ENCODE measurements at places on chromosomes 2 and 18. TPM values are rescaled to one million over a fixed set of nuclear protein-coding genes. Genes with fewer than 3 reads are reported as not detected.

NAPG gene
- total RNA-seq = 21.5 TPM

CCDC138 gene
- 26.0 TPM for total RNA-seq

SRD5A2 gene
- total RNA-seq = not detected

GULP1 gene
- 104 TPM for total RNA-seq

DNA sequence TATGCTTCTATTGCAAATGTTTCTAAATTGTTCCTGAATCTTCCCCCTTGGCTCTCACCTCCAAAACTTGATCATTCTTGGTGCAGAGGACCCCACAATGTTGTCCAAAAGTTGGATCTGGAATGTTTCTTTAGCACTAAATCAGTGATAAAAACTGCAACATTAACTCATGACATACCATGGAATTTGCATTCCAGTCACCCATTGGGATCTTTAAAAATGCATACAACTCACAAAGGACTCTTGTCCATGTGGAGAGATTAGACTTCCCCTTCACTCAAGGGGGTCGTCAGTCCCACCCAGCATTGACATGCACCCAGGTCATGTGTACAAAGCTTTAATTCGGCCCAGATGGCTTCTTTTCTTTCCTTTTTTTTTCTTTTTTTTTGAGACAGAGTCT, 169.3 kb downstream of the SETBP1 start:
- H3K4me3 ChIP-seq = no peak overlapping the region
- no peaks in the 10 kb centered on the region for H3K36me3 ChIP-seq

DNA sequence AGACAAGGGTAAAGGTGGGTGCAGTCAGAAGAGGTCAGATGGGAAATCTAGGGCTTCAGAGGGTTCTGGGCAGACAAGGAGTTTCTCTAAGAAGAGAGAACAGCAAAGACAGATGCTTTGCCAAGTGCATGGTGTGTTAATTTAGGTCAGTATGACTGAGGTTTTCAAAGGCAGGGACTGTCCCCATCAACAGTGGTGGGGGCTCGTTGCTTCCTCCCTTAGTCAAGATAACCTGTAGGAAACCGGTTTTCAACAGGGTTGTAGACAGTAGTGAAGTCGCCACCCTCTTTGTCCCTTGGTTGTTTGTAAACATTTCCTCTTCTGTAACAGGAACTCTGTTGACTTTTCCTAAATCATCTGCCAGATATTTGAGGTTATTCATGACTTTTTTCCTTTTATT, 11.6 kb downstream of the RAB12 start:
- H3K4me1 ChIP-seq = peaks cover 9% of the 10 kb centered on the region
- H3K4me3 ChIP-seq = no peak overlapping the region
- no peak for DNase-seq
- no peak overlapping the region for H3K27ac ChIP-seq

GRCh38 chr2:18550433-18550832, 10.0 kb downstream of the RDH14 start:
- no peak overlapping the region for H3K27ac ChIP-seq
- H3K27me3 ChIP-seq = no peaks in the 10 kb centered on the region
- no peak for DNase-seq

DNA sequence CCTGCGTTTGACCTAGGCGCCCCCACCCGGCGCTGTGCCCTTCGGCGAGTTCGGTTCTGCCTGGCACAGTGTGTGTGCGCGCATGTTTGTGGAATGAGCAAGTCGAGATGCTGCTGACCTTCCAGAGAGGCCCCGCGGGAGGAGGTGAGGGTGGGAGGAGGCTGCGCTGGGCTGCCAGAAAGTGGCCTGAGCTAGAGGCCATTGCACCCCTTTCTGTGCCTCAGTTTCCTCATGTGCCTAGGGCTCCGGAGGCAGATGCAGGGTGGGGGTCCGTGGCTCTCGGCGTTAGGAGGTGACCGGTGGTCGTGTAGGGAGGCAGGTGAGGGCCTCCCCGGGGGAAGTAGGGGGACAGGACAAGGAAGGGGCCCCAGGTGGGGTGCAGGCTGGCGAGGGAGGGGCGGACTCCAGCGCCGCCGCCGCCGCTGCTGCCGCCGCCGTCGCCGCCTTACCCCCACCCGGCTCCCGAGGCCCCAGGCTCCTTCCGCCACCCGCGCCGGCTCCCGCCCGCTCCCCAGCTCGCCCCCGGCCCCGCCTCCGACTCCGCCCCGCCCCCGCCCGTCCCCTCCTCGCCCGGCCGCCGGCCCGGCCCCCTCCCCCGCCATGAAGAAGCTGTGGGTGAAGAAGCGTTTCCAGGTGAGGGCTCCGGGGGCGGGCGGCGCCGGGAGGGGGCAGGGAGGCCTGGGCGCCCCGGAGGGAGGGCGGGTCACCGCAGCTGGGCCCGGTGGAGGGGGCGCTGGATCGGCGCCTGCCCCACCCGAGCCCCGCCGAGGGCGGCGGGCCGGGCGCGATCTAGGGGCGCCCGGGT, 7.0 kb downstream of the SPEG start:
- H3K4me3 ChIP-seq = peak overlapping the region; percentile 81
- H3K36me3 ChIP-seq = no peaks in the 10 kb centered on the region
- no peaks in the 10 kb centered on the region for H3K4me1 ChIP-seq
- DNase-seq = peak; percentile 82

- H3K4me3 ChIP-seq = no peak overlapping the region
- no peaks in the 10 kb centered on the region for H3K4me1 ChIP-seq
- DNase-seq = no peak
- no peak overlapping the region for H3K27ac ChIP-seq
- no peaks in the 10 kb centered on the region for H3K36me3 ChIP-seq
These were observed 1379.1 kb upstream of the CDH2 start for GRCh38 chr18:29556070-29556469.

DNA sequence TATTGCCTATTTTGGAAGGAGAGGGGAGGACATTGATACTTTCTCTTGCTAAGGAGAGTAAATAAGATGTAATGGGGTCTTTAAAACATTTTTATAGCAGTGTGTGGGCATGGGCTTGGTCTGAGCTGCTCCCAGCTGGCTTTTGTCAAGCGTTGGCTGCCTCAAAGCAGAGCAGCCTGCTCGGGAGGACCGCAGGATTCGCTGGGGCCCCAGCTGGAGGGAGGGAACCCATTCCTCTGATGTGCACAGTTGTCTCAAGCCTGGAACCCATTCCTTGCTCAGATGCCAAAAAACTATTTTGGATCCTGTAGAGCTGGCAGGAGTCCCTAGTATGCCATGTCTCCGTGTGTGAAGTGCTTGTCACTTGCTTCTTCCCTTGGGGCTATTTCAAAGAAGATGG, 59.4 kb upstream of the RMDN2 start:
- DNase-seq = peak; percentile 65
- H3K4me1 ChIP-seq = peaks cover 5% of the 10 kb centered on the region
- H3K27me3 ChIP-seq = no peaks in the 10 kb centered on the region
- peak overlapping the region; percentile 60 for H3K27ac ChIP-seq
- no peak overlapping the region for H3K4me3 ChIP-seq

DNA sequence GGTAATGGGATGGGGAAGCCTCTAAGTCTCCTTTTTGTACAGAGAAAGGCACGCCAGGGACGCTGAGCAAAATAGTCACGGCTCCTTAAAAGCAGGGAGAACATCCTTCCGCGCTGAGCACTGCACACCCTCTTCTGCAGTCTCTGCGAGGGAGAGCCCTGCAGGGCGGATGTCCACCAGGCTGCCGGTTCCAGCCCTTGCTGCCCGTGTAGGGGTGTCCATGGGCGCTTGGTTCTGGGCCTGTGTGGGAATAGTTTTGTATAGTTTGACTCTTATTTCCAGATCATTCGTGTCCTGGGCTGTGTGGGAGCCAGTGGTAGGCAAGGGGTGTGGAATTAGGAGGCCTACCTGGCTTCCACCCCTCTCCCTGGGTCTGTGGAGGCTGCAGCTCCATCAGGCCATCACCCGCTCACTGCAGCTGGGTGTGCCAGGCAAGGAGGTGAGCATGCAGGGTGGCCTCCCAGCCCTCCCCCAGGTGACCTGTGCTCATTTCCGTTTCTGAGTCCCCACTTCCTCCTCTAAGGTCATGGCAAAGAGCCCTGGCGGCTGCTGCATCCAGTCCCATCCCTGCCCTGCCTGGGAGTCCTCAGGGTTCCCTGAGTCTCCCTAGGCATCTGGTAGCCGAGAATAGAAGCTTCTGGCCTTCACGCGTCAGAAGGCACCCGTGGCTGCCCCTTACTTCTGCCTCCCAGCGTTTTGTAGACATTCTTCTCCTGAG, 202.6 kb downstream of the LDLRAD4 start:
- H3K4me1 ChIP-seq = no peaks in the 10 kb centered on the region
- H3K27ac ChIP-seq = no peak overlapping the region
- no peak overlapping the region for H3K4me3 ChIP-seq
- H3K36me3 ChIP-seq = no peaks in the 10 kb centered on the region
- no peak for DNase-seq
- H3K27me3 ChIP-seq = no peaks in the 10 kb centered on the region

DNA sequence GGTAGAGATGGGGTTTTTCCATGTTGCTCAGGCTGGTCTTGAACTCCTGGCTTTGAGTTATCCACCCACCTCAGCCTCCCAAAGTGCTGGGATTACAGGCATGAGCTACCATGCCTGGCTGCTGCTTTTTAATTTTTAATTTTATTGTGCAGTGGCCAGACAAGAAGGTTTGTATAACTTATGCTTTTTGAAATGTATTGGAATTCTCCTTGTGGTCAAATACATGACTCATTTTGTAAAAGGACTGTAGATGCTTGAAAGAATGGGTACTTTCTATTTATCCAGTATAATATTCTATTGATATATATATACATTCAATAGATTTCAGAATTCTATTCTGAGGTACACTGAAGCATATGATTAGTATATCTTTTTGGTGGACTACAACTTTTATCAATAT, 82.6 kb upstream of the ST3GAL5 start:
- no peak overlapping the region for H3K27ac ChIP-seq
- no peaks in the 10 kb centered on the region for H3K27me3 ChIP-seq
- no peak overlapping the region for H3K4me3 ChIP-seq
- no peaks in the 10 kb centered on the region for H3K4me1 ChIP-seq

- H3K27ac ChIP-seq = peak overlapping the region; percentile 43
- peaks cover 5% of the 10 kb centered on the region for H3K4me1 ChIP-seq
- no peaks in the 10 kb centered on the region for H3K27me3 ChIP-seq
- no peak overlapping the region for H3K4me3 ChIP-seq
- DNase-seq = no peak
- H3K36me3 ChIP-seq = no peaks in the 10 kb centered on the region
These were observed 66.2 kb downstream of the HS1BP3 start for GRCh38 chr2:20584399-20585358.

DNA sequence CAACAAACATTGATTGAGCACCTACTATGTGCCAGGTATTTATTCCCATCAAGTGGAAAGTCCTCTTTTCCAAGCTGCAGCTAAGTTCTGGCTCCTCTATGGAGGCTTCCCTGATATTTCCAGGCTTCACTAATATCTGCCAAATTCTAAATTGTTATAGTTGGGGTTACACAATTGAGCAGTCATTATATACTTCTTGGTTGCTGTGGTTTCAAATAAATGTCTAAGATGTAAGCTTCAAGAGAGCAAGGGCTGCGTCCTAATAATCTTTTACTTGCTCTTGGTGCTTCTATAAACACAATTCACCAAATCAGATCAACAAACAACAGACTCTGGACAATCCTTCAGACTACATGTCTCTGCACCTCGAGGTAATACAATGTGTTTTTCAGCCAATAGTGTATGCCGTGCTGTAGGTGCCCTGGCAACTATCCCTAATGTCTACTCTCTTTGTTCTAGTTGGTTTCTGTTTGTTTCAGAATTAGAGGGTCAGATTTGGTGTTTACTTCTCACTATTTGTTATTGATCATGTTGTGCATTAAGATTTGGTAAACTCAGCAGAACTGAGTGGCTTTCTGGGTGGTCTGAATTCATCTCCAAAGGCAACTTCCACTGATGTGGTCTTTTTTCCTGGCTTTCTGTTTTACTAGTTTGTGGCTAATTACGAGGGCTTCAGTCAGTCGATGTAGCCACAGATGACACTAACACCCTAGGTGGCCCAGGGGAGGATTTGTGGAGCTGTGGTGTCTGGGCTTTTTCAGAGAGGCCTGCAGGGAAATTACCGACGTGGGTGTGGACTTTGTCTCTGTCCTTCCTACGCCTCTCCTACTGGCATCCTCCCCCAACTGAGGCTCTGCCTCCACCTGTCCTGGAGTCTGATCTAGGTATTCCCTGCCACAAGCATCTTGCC, 50.4 kb downstream of the CDCA7 start:
- no peak for DNase-seq
- H3K27me3 ChIP-seq = peaks cover 4% of the 10 kb centered on the region
- H3K36me3 ChIP-seq = no peaks in the 10 kb centered on the region
- peaks cover 5% of the 10 kb centered on the region for H3K4me1 ChIP-seq

DNA sequence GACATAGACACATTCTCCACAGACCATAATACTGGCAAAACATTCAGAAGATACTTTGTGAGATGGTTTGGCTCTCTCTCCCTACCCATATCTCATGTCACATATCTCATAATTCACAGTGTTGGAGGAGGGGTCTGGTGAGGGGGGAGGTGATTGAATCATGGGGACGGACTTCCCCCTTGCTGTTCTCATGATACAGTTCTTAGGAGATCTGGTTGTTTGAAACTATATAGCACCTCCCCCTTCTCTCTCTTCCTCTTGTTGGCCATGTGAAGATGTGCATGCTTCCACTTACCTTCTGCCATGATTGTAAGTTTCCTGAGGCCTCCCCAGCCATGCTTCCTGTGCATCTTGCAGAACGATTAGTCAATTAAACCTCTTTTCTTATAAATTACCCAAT, 61.1 kb downstream of the HK2 start:
- H3K36me3 ChIP-seq = no peaks in the 10 kb centered on the region
- no peaks in the 10 kb centered on the region for H3K4me1 ChIP-seq
- no peak for DNase-seq

DNA sequence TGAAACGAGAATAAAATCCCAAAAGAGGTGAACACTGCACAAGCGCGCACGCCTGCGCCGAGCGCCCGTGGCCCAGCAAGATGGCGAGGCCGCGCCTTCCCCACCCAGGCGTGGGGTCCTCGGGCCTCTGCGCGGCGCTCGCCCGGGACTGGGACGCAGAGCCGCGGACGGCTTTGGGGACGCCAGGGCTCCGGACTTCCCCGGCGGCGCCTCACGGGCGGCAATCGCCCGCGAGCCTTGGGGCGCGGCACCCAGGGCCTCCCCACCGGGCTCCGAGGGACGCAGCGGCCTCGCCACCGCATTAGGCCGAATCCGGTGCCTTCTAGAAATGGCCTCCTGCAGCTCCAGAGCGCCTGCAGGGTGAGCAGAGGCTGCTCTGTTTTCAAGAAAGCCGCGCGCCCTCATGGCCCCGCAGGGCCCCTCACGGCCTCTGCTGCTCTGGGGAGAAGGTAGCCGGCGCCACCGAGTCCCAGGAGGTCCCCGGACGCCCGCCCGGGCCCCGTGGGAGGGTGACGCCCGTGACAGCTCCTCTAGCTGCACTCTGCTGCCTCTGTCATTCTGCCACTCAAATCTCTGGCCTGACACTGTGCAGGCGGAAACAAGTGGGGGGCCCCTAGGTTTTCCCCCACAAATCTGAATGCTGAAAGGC, 35.9 kb upstream of the POMC start:
- H3K36me3 ChIP-seq = no peaks in the 10 kb centered on the region
- no peaks in the 10 kb centered on the region for H3K27me3 ChIP-seq
- DNase-seq = no peak
- no peaks in the 10 kb centered on the region for H3K4me1 ChIP-seq
- H3K4me3 ChIP-seq = peak overlapping the region; percentile 27
